Muscle of back (tissue), 13 donors: ENCODE measurements at places on chromosomes 12 and 14.

- no peak for DNase-seq
Observed at GRCh38 chr12:85834378-85834777, 1.8 kb downstream of the RASSF9 start.

DNA sequence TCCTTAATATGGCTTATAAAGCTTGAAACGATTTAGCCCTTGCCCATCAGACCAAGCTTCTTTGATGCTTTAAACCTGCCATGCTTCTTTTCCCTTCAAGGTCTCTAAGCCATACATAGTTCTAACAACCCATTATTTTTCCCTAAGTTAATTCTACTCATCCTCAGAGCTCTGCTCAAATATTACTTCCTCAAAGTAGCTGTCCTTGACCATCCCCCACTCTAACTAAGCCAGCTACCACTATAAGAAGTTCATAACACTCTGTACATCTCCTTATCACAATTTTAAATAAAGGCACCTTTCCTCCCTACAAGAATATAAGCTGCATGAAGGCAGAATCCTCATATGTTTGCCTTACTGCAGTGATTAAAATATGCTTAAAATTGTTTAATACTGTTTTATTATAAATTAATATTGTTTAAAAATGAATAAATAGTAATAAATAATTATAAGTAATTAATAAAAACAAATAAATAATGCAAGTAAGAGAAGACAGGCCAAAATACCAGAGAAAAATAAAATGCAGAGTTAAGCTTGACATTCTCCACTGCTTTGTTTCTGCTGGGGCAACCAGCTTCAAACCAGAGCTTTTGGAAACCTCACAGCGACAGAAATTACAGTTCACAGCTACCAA lies 76.8 kb downstream of the NUMB start:
- DNase-seq: no peak

DNA sequence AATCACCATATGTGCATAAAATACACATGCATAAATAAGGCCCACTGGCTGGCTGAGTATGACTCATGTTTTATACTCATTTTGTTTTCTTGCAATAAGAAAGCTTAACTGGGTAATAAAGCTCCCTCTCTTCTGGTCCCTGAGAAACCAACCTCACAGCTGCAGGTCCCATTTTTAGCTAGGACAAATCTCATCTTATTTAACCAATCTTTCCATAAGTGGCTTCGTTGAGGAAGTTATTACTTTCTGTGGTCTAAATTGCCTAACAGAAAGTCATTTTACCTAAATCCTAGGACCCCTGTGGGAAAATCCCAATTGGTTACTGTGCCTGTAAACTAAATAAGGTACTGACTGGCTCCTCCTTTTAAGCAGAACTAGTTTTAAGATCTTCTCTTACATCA lies 232.8 kb upstream of the FBXO33 start:
- no peak for DNase-seq

DNA sequence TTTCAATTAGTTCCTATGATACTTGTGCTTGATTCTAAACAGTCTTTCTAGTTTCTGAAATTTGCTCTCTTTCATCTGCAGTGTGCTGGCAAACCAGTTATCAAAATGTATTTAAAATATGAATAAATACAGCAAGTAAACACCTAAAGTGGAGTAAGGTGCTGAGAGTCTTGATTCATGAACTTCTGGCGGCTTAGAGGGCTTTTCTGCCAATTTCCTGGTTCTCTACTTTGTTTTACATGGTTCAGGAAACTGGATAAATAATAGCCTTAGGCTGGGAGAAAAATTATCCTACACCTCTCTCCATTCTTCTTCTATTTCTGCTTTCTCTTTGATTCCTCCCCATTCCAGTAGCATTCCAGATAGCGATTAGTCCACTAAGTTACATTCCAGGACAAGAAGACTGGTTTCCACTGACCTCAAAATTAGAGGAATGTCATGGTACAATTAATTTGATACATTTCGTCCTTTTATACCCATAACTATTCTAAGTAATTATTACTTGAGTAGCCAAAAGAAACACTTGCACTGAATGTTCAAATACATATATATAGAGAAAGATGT lies 14.9 kb downstream of the ATP2B1 start:
- no peak for DNase-seq

DNA sequence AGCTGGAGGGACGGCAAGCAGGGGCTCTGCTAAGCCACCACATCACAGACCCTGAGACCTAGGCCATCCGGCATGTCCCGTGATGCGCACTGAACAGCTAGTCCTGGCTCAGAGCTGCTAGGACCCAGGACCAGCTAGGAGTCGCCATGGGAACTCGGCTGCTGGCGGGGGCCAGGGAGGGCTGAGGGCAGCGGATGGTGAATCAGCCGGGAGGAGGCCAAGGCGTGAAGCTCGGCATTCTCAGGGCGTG lies 5.1 kb downstream of the AHNAK2 start:
- peak; percentile 88 for DNase-seq

DNA sequence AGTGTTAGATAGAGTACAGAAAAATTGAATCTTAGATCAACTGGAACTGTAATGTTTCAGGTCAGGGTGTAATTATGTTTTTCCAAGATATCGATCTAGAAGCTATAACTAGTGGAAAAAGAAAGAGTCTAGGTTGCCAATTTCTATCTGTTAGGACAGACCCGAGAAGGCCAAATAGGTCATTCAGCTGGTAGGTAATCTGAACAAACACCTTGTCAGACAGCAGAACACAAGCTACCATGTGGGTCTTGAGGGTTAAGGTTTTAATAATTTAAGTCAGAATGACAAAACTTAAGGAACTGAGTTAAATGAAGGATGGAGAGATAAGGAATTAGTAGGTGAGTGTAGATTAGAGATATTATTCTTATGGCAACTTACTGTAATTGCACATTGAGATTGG lies 44.9 kb upstream of the KCNMB4 start:
- DNase-seq: no peak

DNA sequence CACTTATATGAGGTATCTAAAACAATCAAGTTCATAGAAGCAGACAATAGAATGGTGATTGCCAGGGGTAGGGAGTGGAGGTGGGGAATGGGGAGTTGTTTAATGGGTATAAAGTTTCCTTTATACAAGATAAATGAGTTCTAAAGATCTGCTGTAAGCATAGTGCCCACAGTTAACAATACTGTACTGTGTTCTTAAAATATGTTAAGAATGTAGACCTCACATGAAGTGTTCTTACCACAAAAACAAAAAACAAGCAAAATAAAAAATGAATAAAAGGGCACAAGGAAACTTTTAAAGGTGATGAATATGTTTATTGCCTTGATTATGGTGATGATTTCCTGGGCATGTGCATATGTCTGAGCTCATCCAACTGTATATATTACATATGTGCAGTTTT lies 211.8 kb downstream of the MSRB3 start:
- DNase-seq: no peak

- DNase-seq: no peak
Observed at GRCh38 chr12:49227713-49228112, 37.2 kb upstream of the TUBA1C start.

DNA sequence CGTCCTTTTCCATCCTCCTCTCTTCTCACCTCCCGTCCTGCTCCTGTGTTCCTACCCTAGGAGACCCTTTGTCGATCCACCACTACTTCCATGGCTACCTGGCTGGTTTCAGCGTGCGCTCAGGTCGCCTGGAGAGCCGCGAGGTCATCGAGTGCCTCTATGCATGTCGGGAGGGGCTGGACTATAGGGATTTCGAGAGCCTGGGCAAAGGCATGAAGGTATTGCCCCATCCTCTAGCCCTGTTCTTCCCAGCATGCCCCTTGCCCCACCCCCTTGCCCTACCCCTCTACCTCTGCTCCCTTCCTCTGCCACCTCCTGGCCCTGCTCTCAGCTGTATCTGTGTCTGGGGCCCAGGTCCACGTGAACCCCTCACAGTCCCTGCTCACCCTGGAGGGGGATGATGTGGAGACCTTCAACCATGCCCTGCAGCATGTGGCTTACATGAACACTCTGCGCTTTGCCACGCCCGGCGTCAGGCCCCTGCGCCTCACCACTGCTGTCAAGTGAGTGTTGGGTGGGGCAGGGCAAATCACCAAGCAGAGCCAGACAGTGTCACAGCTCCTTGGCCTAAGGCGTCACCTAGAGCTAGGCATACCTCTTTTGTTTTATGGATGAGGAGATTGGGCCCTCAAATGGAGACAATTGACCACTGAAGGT lies 12.8 kb downstream of the CLSTN3 start:
- no peak for DNase-seq

- no peak for DNase-seq
Observed at GRCh38 chr12:88958153-88958552, 377.9 kb upstream of the KITLG start.

GRCh38 chr14:85529803-85530574 lies at the start of gene FLRT2:
Gene FLRT2 (plus strand): TSS chr14:85530144. CDS start chr14:85621515, 91,371 bp downstream.
- DNase-seq: peak; percentile 80

- no peak for DNase-seq
Observed at GRCh38 chr12:39006286-39006685, 100.9 kb upstream of the CPNE8 start.
